ENCODE measurements at places on chromosomes 7 and 10. TPM values are rescaled to one million over a fixed set of nuclear protein-coding genes. Genes with fewer than 3 reads are reported as not detected.

The CALN1 gene
- not detected for total RNA-seq

The MYH16 gene
- total RNA-seq = 0.38 TPM

The OR6V1 gene
- total RNA-seq = not detected

The LRRD1 gene
- not detected for total RNA-seq

The OPALIN gene
- not detected for total RNA-seq

The ELFN1 gene
- 1.2 TPM for total RNA-seq

The HOGA1 gene
- 0.09 TPM for total RNA-seq

The SPDYE1 gene
- total RNA-seq = not detected

The FOXI2 gene
- total RNA-seq = not detected

The SPDYE11 gene
- total RNA-seq = not detected

The ASAH2 gene
- 0.63 TPM for total RNA-seq

The AFAP1L2 gene
- 1.9 TPM for total RNA-seq

The NRCAM gene
- 57.6 TPM for total RNA-seq

The TNRC18 gene
- total RNA-seq = 23.5 TPM

The MKX gene
- total RNA-seq = 0.09 TPM

The SLC16A12 gene
- total RNA-seq = 3.2 TPM

The PILRA gene
- not detected for total RNA-seq

The ANXA11 gene
- total RNA-seq = 39.8 TPM

The DDIT4 gene
- 853 TPM for total RNA-seq

The MICALL2 gene
- total RNA-seq = 13.4 TPM

The NXPH1 gene
- total RNA-seq = not detected

The PRR15 gene
- total RNA-seq = 0.45 TPM

The CTAGE8 gene
- not detected for total RNA-seq

The GPR22 gene
- total RNA-seq = not detected

The OR13A1 gene
- total RNA-seq = not detected

The FOXP2 gene
- under 0.01 TPM for total RNA-seq

The NYAP1 gene
- total RNA-seq = 2.2 TPM

The GLI3 gene
- total RNA-seq = 3.5 TPM

The FAM25A gene
- total RNA-seq = not detected

The SDK1 gene
- total RNA-seq = 0.81 TPM

The IKZF1 gene
- total RNA-seq = not detected

The INHBA gene
- 4.5 TPM for total RNA-seq

The SLC16A9 gene
- 0.19 TPM for total RNA-seq

The ZNF365 gene
- 0.28 TPM for total RNA-seq

The PSPH gene
- total RNA-seq = 56.0 TPM

The TSPAN33 gene
- total RNA-seq = 0.38 TPM

The SEC31B gene
- 5.4 TPM for total RNA-seq

The HOXA6 gene
- 0.36 TPM for total RNA-seq

The EBLN1 gene
- total RNA-seq = not detected

The URGCP gene
- total RNA-seq = 18.2 TPM

The SPDYE9 gene
- not detected for total RNA-seq

The RAB18 gene
- total RNA-seq = 37.5 TPM

The IDI1 gene
- total RNA-seq = 28.6 TPM

The TMEM26 gene
- 0.09 TPM for total RNA-seq

The PRSS37 gene
- total RNA-seq = not detected

The NUDT1 gene
- total RNA-seq = 17.5 TPM

The ADIRF gene
- 21.6 TPM for total RNA-seq

The PLCE1 gene
- total RNA-seq = under 0.01 TPM

The PVRIG gene
- total RNA-seq = not detected

The RAPGEF5 gene
- 142 TPM for total RNA-seq

The CDC14C gene
- not detected for total RNA-seq

The CDK14 gene
- 24.1 TPM for total RNA-seq

The MYOZ1 gene
- not detected for total RNA-seq

The TFEC gene
- total RNA-seq = 1.0 TPM
